ENCODE measurements at places on chromosomes 13 and 19.

DNA sequence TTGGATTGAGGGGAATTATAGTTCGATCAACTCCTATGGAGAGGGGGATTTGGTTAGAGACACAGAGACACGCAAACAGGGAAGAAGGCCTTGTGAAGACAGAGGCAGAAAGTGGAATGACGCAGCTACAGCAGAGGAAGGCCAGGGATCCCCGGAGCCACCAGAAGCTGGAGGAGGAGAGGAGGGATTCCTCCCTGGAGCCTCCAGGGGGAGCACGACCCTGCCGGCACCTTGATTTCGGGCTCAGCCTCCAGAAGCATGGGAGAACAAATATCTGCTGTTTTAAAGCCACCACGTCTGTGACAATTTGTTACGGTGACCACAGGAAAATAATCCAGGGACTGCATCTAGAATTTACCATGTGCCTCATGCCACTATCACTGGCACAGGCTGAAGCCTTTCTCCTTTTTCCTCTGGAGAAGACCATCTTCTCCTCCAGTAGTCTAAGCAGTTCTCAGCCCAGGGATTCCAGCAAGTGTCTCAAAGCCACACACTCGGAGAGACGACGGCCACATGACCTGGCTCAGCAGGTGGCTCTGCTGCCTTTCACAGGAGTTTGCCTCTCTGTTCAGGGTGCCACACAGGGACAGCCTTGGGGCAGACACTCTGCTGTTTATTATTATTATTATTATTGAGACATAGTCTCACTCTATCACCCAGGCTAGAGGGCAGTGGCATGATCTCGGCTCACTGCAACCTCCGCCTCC is 39.9 kb upstream of the CCNE1 start:
- DNase-seq, result no peak

DNA sequence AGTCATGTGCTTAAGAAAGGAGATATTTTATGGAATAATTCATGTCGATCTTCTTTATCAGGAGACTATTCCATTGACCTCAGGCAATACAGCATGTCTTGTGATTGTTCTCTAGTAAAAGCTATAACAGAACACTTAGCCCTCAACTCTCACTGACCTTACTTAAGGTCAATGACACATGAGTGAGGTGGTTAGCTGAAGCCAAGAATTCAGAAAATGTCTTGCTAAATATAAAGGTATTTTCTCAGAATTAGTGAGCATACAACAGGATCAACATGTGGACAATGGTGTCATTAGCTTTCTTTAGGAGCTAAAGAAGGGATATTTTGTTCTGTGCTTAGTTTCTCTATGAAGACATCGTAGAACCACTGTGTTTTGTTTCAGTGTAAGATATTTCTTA is 1730.4 kb upstream of the SLC10A2 start:
- DNase-seq, result no peak

GRCh38 chr19:11752244-11752736 is 13.5 kb upstream of the ZNF823 start:
- no peak for DNase-seq

- DNase-seq, result no peak
Measured at GRCh38 chr19:50861496-50862286, 7.0 kb downstream of the KLK3 start.

DNA sequence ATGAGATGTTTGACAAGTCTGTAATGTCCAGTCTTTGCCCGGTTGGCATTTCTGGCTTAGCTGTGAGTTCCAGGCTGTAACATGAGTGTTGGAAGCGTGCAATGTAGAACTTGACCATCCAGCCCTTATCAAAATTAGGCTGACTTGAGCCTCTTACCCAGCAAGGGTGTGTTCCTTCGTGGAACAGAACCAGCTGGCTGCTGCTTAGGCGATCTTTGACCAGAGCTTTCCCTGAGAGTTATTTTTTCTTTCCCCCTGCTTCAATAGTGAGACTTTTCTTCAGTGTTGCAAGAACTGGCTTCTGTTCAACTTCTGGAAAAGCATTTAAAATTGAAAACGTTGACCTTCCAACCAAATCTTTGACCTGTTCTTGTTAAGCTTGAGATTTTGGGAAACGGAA is 6.5 kb downstream of the TNFSF13B start:
- DNase-seq, result no peak

DNA sequence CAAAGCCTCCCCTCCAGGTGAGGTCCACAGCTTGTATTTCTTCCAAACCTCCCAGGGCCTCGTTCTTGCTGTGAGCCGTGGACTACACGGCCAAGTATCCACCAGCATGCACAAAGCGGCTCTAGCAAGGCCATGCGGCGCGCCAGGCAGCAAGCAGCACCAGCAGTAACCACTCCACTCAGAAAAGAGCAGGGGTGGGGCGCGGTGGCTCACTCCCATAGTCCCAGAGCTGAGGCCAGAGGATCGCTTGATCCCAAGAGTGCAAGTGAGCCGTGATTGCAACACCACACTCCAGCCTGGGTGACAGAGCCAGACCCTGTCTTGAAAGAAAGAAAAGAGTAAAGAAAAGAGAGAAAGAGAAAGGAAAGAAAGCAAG is 4.7 kb downstream of the CCDC8 start:
- DNase-seq, result no peak

- no peak for DNase-seq
Measured at GRCh38 chr19:49894879-49895565, 1.7 kb downstream of the IL4I1 start.

- no peak for DNase-seq
Measured at GRCh38 chr13:37701972-37702371, 103.4 kb upstream of the POSTN start.

DNA sequence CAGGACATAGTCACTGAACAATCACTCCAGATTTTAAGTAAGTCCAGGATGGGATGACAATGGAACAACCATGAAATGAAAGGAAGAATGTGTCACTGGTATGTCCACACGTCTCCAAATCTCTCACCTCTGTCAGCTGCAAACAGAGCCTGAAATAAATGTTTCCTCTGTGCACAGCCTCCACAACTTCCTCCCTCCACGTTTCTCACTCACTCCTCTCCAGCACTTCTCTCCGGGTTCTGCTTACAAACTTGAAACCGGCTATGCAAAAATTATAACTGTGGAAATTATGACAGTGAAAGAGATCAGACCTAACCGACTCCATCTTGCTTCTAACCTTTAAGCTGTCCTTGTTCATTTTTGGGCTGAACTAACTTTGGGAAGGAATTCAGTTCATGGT is 35.0 kb upstream of the ALOX5AP start:
- no peak for DNase-seq

DNA sequence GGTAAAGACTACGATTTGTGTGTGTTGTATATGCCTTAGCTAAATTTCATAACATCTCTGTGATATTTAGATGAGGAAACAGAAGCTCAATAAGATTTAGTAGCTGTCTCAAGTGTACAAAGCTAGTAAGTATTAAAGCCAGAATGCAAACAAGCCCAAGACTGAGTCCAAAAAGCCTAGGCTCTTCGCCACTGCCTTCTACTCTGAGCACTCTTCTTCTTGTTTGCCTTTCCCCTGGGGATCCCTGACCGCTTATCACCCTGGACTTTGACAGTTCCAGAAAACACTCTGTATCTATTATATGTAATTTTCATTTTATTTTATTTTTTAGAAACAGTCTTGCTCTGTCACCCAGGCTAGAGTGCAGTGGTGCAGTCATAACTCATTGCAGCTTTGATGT is 5.8 kb downstream of the TM9SF2 start:
- no peak for DNase-seq
